GM06990 (cell line): ENCODE measurements at places on chromosomes 3 and 15.

DNA sequence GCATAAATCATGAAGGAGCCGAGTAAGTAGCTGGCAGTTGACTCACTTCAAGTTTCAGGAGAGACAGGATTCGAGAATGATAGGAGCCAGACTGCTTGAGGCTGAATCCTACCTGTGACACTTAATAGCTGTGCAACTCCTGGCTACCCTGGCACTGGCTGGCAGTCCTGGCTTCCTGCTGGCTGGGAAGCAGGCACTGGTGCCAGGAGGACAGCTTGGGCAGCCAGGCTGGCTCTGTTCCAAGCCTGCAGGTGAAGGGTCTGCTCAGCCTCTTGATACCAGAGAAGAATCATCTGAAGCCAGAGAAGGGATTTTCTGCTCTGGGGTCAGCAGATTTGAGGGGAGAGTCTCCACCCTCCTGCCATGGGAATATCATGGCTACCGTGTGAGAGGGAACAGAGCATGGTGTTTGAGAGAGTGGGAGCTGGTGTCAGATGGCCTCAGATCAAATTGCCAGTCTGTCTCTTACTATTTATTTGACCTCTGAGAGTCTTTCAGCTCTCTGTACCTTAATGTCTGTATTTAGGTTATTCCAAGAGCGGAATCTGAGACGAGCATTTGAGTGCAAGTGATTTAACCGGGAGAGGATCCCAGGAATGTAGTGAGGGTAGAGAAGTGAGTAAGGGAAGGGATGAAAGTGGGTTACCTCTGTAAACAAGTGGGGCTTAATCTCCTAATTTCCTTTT lies 4.4 kb upstream of the XIRP1 start:
- no peak for DNase-seq

DNA sequence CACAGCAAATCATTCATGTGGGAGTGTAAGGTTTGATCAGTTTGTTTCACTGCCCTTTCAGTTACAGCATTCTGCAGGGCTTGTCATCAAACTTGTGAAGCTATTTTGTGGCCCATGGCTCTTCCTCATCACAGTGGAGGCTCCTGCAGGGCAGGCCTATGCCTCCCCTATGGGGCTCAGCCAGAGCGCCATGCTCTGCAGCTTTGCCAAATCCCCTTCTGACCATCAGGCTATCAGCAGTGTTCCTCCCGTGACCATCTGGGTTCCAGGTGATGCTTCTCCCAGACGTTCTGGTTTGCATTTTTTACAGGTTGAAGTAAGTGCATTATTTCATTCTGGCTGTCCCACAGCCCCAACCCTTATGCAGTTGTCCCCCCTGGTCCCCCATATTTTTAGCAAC lies 28.1 kb upstream of the REC114 start:
- DNase-seq: no peak

DNA sequence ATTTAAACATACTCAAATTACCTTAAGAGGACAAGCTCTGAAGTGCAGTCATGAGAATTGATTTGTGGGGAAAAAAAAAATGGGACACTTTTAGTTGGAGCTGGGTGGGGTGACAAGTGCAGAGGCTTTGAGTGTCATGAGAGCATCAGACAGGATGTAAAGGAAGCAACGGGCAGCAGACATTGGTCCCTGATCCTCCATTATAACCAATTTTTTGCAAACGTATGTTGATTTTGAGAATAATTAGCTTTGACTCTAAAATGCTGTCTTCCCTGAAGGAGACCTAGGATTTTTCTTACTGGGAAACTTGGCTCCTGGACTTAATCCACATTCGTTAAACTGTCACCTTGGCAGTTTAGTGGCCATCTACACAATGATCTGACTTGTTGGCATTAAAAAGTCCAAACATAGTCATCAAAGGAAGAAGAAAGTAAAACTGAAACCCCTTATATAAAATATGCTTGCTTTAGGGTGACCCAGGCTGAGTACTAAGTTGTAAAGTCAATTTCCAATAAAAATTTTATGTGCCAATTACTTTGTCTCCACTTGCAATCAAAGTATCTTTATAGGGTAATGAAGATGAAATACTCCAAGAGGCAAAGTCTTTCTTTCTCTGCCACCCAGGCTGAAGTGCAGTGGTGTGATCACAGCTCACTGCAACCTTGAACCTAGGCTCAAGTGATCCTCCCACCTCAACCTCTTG lies 45.6 kb downstream of the BCL2L10 start:
- no peak for DNase-seq

DNA sequence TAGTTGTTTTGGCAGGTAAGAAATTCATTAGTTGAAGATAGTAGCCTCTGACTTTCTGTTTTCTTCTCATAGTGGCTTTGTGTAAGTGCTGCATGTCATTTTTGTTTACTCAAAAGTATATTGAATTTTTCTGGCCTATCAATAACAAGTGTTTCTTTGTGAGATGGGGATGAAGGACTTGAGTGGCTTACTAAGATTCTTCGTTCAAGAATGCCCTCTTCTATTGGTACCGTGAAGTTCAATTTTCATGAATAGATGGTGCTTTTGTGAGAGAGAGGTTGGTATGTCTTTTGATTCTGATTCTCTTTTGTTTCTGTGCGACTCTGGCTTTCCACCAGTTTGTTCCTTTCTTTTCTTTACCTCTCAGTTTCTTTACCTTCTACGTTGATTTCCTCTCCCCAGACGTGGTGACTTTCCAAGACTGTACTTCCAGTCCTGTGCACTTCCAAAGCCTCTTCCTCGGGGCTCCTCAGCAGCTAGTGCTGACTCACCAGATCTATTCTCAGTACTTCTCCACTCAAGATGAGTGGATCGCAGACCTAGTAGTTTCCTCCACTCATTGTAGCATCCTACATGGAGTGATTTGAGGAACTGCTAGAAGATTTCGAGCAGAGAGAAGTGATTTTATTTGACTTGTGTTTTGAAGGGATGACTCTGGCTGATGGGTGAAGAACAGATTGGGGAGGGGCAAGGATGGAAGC lies 82.0 kb upstream of the EPHB3 start:
- DNase-seq: no peak

- no peak for DNase-seq
Measured at GRCh38 chr3:2212206-2212605, 113.5 kb downstream of the CNTN4 start.

DNA sequence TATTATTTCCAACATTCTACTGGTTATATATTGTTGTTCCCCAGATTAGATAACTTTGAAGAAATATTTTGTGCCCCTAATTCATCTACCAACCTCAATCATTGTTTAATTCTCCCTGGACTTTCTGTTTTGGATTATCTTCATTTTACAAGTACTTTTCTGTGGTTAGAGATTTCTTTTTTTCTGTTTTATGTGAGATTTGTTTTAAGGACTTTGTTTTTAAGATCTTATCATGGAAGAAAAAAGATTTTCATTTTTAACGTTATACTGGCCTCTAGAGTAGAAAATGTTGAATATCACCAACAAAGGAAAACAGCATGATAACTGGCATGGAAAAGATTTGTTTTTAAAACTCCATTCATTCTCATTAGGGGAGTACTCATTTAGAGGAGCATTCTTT lies 210.9 kb upstream of the KCNMB2 start:
- no peak for DNase-seq

- no peak for DNase-seq
Measured at GRCh38 chr3:26281284-26281985, 341.1 kb upstream of the LRRC3B start.

GRCh38 chr3:18044971-18045880 lies 302.8 kb upstream of the TBC1D5 start:
- DNase-seq: no peak

- no peak for DNase-seq
Measured at GRCh38 chr3:128281461-128282367, 128.4 kb downstream of the EEFSEC start.

GRCh38 chr3:13303410-13303809 lies 116.7 kb downstream of the NUP210 start:
- no peak for DNase-seq

DNA sequence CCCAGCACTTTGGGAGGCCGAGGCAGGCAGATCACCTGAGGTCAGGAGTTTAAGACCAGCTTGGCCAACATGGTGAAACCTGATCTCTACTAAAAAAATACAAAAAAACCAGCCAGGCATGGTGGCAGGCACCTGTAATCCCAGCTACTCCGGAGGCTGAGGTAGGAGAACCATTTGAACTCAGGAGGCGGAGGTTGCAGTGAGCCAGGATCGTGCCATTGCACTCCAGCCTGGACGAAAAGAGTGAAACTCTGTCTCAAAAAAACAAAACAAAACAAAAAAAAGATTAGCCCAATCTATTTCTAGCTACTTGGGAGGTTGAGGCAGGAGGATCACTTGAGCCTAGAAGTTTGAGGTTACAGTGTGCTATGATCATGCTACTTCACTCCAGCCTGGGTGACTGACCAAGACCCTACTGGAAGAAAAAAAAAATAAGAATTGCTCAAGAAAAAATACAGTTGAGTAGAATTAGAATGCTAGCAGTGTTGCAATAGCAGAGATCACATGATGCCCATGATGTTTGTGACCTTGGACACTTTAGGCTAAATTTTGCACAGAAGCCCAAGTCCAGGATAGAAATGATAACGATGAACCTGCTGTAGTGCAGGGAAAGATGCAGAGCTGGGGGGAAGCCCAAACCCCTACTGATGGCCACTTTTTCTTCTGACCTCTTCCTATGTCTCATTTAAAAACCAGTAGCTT lies 162.2 kb downstream of the LPP start:
- DNase-seq: no peak

- no peak for DNase-seq
Measured at GRCh38 chr15:87626860-87627259, 629.7 kb downstream of the NTRK3 start.

GRCh38 chr3:115862099-115862498 lies 238.8 kb downstream of the GAP43 start:
- DNase-seq: no peak

DNA sequence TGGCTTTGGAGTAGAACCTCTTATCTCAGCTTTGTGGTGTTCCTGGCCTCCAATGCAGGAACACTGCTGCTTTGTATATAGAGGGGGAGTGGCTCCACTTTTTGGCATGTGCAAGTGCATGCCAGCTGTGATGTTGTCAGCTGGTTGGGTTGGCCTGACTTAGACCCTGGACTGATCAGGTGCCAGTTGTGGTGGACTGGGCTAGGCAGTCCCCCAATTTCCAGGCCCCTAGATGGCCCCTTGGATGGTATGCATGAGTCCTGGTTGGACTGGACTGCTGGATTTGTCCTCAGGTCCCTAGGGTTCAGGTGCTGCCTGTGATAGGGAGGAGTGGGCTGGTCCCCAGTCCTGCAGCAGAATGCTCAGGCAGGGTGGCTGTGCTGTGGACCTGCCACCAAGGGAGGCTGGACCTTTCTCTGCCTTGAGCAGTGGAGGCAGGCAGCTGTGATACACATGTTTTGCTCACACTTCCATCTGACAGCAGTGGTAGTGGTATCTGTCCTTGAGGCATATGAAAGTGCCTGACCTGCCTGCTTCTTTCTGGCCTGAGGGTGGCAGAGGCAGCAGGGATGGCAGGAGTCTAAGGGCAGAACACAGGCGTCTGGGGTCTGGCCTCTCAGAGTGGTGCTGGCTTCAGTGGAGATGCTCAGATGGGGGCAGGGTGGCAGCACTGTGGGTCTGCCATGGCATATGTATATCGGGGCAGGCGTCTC lies 74.8 kb downstream of the STXBP5L start:
- no peak for DNase-seq

GRCh38 chr3:98395101-98395500 lies 4.6 kb downstream of the OR5K3 start:
- DNase-seq: no peak

- DNase-seq: no peak
Measured at GRCh38 chr3:151733613-151734012, at the start of gene AADACL2. AADACL2 (plus strand) TSS chr3:151733927; CDS start chr3:151734036, 109 bp downstream.

GRCh38 chr3:16741890-16742289 lies 136.7 kb upstream of the DAZL start:
- DNase-seq: no peak

DNA sequence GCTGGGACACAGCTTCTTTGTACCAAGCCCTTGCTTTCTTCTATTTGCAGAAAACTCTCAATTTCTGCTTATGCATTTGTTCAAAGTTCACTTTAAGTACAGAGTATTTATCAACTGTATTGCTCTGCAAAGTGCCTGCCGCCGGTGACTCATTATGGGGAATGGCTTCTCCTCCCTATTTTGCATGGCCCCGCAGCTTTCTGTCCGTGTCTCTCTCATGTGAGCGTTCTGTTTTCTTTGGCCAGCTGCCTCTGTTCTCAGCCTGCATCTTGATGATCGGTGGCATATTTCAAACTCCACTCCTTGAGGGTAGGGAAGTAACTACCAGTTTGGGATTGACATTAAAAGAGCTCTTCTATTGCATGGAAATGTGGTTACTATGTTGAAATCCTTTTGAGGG lies 28.6 kb upstream of the ST8SIA2 start:
- no peak for DNase-seq

DNA sequence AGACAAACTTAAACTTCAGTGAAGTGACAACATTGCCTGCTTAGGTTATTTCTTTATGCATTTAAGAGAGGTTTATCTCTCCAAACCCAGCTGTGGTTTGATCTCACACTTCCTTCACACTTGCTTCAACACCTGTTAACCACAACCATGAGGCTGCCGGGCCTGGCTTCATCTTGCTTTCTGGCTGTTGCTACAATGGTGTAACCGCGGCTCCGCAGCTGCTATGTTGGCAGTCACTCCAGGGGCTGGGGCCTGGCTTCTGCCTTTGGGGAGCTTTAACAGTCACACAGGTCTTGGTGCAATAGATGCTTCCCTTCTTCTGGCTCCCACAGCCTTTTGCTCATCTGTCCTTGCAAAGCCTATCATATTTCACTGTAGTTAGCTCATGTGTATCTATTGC lies 72.9 kb upstream of the MNS1 start:
- peak; percentile 26 for DNase-seq

DNA sequence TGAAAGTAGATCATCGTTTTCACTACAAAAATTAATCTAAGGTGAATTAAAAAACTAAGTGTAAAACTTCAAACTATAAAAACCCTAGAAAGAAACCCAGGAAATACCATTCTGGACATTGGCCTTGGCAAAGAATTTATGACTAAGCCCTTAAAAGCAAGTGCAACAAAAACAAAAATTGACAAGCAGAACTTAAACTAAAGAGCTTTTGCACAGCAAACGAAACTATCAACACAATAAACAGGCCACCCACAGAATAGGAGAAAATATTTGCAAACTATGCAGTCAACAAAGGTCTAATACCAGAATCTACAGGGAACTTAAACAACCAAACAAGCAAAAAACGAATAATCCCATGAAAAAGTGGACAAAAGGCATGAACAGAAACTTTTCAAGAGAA lies 302.0 kb downstream of the CHST2 start:
- no peak for DNase-seq

- DNase-seq: no peak
Measured at GRCh38 chr15:83567318-83567717, 86.6 kb upstream of the ADAMTSL3 start.

DNA sequence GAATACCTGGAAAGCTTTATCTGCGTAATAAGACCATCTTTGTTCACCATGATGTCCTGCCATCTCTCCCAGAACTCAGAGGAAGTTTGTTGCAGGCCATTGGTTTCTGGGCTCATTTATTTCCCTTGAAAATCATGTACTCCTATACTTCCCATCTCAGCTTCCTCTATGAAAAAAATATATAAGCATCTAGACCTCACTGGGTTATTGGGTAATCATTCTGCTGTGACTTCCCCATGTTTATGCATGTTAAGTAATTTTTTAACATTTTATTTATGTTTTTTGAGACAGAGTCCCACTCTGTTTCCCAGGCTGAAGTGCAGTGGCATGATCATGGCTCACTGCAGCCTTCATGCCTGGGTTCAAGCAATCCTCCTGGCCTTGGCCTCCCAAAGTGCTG lies 184.5 kb downstream of the ZPLD1 start:
- no peak for DNase-seq

- DNase-seq: no peak
Measured at GRCh38 chr15:52527911-52528563, 643 bp downstream of the MYO5A start.

- DNase-seq: no peak
Measured at GRCh38 chr3:99712291-99712954, 74.0 kb downstream of the COL8A1 start.
